Stimulated activated CD4-positive, alpha-beta T cell treated with anti-CD3 and anti-CD28 coated beads, TNF-alpha, amount 100 ng/mL, for 24 hours (primary cell): ENCODE measurements at places on chromosomes 7 and 10.

DNA sequence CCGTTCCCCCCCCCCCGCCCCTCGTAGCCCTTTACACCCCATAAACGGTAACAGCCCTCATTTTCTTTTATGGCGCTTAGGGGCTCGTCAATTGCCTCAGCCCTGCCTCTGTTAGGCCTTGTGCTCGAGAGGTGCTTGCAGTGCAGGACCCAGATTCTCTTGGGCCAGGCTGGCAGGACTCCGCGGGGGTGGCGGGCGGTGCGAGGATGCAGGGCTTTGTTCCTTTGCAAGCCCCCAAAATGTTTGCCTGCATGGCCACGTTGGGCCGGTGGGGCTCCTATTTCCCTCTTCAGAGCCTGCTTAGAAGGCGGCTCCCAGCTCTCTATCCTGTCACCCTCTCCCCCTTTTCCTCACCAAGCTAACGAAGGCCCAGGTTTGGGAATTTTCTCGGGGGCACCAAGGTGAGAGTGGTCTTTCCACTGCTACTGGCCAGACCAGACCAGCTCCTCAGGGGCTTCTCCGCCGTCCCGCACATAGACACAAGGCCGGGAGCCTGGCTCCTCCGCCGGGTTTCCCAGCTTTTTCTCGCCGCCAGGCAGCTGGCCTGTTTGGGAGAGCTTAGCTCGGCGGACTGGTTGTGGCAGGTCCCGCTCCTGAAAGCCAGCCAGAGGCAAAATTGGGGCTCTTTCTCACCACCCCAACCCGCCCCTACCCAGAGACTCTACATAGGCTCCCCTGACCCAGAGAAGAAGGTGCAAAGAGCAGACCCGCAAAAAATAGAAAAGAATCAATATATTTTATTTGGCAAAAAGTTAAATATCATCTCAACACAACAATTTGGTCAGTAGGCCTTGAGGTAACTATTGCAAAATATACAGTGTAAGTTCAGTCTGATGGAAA lies 3.4 kb downstream of the HOXA9 start:
- no peak for DNase-seq

GRCh38 chr7:70797109-70797514 lies 334.8 kb upstream of the GALNT17 start:
- DNase-seq = no peak

- DNase-seq = no peak
Measured at GRCh38 chr10:100508691-100509150, 10.9 kb downstream of the SEC31B start.

GRCh38 chr7:94590526-94591162 lies 65.3 kb downstream of the SGCE start:
- no peak for DNase-seq

GRCh38 chr7:24339575-24339974 lies 55.6 kb downstream of the NPY start:
- no peak for DNase-seq

- DNase-seq = no peak
Measured at GRCh38 chr7:118949031-118949430, 724.5 kb downstream of the ANKRD7 start.

- no peak for DNase-seq
Measured at GRCh38 chr10:27717861-27718260, 27.8 kb downstream of the MKX start.

GRCh38 chr10:3260066-3260834 lies 87.7 kb upstream of the PITRM1 start:
- DNase-seq = no peak

GRCh38 chr7:35036361-35037171 lies 719 bp downstream of the DPY19L1 start:
- peak; percentile 37 for DNase-seq

GRCh38 chr7:148699782-148700629 lies 1.3 kb downstream of the CUL1 start:
- no peak for DNase-seq

DNA sequence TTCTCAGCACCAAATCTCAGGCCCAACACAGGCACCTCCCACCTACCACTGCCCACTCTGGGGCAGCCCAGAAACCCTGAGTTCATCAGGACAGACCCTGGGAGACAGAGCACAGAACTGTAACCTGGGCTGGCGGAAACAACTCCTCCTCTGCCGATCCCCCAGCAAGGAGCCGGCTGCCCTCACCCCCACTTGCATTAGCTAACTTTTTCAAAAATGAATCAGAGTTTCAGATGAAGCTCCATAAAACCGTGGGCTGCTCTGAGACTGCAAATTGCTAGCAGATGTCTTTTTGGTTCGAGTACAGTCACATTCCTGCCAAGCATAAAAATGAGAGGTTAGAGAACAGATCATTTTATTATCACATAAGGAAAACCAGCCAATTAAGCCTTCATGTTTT lies 93.4 kb upstream of the PARD3 start:
- DNase-seq = no peak

DNA sequence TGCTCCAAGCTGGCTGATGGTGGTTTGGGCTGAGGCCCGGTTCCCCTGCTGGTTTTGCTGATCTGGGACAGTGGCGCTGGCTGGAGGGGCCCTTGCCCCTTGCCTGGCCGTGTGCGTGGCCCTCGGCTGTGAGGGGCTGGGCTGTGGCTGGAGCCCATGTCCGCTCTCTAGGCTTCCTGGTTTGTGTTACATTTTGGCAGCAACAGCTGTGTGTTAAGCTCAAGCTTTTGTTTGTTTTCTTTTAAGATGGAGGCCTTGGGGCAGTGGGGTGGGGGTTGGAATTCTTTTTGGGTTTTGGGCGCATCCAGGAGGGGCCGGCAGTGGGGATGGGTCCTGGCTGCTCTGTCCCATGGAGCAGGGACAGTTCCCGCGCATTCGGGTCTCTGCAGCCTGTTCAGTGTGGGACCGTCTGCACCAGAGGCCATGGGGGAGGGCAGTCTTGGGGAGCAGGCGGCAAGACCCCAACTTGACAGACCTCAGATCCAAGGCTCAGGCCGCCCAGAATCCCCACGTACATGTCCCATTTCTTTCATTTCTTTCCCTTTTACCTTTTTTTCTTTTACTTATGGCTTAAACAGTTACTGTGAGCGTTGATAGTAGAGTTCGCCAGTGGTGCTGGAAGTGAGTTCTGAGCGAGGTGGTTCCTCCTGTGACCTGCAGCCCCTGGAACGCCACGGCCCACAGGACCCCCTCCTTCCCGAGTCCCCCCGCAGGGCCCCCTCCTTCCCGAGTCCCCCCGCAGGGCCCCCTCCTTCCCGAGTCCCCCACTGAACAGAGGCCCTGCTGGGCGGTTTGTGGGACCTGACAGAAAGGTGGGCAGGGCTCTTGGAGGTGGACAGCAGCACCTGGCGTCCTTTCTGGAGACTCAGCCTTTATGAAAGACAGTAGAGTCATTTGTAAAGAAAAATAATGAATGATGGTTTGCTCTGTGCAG lies 75.3 kb downstream of the INPP5A start:
- DNase-seq = no peak

- no peak for DNase-seq
Measured at GRCh38 chr10:23195846-23196600, 3.9 kb downstream of the PTF1A start.

DNA sequence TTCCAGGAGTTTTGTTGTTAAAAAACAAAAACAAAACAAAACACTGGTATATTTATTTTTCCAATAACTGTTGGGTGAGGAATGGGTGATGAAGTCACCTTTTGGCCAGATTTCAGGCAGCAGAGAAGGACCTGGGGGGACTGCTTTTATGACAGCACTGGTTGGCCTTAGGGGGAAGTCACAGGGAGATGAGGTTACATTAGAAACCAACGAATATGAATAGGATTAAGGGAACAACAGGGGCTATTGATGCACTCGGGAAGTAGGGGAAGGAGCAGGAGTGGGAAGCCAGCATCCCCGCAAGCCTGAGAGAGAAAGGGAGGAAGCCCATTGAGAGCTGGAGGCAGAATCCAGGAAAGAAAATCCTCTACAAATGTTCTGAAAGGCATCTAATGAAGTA lies 958.4 kb downstream of the TYW1 start:
- DNase-seq = no peak

DNA sequence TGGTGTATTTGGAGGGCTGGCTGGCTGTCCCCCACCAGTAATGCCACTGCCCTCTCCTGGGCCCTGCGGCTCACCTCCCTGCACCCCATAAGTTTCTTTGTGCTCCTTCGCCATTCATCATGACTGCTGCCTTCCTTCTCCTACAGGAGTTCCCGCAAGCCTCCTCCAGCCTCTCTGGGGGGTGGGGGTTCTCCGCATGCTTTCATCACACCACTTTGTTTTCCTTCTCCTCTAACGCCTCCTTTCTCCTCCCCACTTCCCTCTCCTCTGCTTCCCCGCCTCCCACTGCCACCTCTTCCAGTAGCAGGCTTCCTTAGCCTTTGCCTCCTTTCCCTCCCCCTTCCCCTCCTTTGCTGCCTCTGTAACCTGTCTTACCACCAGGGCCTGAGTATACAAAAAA lies 58.1 kb downstream of the PAX2 start:
- DNase-seq = no peak

- DNase-seq = no peak
Measured at GRCh38 chr10:61791216-61791615, 110.3 kb upstream of the ARID5B start.

- no peak for DNase-seq
Measured at GRCh38 chr10:76286536-76286935, 855.1 kb downstream of the LRMDA start.

- no peak for DNase-seq
Measured at GRCh38 chr7:17319164-17320101, 21.0 kb downstream of the AHR start.

DNA sequence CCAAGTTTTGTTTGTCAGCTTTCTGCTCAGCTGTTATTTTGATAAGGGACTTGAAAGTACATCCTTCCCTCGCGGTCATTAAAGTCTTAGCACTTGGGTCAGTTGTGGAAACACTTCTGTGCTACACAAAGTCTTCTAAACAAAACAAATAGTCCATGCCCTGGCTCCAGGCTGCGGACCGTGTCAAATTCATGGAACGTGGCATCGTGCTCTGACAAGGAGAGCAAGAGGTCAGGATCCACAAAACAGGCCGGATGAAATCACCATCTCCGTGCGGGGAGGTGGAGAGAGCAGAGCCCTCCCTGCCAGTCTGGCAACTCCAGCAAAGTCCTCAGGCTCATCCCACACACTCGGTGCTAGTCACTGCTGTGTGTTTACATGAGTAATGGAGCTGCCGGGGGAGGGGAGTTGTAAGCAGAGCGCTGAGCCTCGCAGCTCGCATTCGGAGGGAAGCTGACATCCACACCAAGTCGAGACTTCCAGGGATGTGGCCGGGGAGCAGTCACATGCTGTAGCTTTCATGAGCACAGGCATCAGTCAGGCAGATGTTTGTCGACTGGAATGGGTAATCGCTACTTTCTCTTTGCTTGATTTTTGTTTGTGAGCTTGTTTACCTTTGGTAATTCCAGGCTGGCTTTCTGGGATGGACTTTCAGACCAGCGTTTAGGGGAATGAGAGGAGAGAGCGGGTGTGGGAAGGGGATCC lies 147.6 kb downstream of the ARID5B start:
- peak; percentile 79 for DNase-seq

DNA sequence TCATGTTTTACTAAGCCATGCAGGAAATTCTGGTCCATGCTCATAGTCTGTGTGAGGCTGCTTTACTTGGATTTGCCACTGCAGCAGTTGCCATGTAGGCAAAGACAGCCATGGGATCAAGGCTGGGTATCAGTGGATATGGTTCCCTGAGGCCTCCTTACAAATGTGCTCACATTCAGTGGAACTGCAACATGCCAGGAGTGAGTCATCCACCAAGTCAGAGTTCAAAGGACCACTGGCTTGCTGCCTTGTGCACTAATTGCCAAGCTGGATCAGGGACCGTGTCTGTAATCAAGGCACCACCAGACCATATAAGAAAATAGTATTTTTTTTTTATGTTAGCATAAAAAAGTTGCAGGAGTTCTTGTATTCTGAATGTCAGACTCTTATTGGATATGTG lies 101.0 kb downstream of the CDCA7L start:
- DNase-seq = no peak

DNA sequence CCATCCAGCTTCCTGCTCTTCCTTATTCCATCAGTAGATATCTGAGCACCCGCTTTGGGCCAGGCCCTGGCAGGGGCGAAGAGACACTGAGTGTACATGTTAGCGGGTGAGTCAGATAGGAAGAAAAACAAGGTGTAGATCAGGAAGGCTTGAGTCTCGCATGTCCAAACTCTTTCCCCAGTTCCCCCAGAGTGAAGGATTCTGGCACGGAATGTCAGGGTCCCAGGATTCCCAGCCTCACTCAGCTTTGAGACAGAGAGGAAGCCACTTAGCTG lies 24.1 kb upstream of the CHST15 start:
- DNase-seq = no peak

- no peak for DNase-seq
Measured at GRCh38 chr10:97270523-97271154, 21.8 kb downstream of the ARHGAP19 start.

- no peak for DNase-seq
Measured at GRCh38 chr7:155834486-155835048, 22.3 kb upstream of the SHH start.

DNA sequence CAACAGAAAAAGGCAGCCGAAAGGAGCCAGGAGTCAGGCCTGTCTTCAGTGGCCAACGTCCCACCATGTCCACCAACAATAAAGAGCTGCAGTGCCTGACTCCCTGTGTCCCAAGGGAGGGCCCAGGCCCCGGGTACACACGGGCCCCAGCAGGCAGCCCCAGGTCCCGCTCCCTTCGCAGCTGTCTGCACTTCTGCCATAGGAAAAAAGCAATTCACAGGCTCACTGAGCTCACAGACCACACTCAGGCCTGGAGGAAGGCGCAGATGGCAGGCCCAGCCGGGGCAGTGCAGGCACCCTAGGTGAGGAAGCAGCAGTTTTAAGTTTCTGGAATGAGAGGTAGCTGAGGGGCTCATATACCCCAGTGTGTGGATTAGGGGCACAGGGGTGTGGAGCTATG lies 100.5 kb downstream of the PRKAG2 start:
- no peak for DNase-seq

DNA sequence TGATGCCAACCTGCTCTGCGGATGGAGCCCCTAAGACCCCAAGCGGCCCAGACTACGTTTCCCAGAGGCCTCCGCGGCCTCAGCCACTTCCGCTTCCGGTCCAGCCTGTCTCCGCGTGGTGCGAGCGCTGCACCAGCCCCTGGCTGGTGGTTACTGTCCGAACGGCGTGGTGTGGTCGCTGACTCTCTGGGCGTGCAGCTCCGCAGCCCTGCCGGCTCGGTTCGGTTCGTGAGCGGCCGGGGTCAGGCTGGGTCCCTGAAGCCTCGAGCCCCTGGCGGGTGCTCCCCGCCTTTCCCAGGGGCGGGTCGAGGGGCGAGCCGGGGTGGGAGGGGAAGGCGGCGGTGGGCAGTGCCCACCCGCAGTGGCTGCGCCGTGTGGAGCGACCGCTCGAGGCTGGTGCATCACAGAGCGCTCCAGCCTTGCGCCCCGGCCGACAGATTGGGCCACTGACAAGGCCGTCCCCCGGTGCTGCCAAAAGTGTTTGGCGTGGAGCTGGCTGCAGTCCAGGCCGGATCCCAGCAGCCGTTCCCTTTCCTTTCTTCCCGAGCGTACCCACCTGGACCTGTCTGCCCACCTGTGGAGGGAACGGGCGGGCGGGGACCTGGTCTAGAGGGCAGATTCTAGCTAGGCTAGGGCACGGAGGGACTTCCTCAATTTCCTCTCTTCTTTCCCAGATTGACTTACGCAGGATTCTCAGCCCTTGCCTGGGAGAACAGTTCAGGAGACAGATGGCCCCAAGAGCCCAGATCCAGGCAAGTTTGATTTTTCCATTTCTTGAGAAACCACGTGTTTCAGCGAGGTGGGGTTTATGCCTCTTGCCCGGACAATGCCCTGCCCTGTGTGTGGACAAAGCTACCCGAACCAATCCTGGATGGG lies at the start of gene ZNF485:
ZNF485 (plus strand) TSS at position 116 of the 876 bp plus-strand sequence; CDS start at position 729, 613 bp downstream.
- peak; percentile 70 for DNase-seq
